H4 (cell line): ENCODE measurements at places on chromosomes 11 and 22. TPM values are rescaled to one million over a fixed set of nuclear protein-coding genes. Genes with fewer than 3 reads are reported as not detected.

Gene FOSL1
- total RNA-seq, result 12.9 and 18.0 TPM in 2 replicates

Gene ENTHD1
- not detected in 2 replicates for total RNA-seq

Gene ST14
- 0.02 and 0.10 TPM in 2 replicates for total RNA-seq

DNA sequence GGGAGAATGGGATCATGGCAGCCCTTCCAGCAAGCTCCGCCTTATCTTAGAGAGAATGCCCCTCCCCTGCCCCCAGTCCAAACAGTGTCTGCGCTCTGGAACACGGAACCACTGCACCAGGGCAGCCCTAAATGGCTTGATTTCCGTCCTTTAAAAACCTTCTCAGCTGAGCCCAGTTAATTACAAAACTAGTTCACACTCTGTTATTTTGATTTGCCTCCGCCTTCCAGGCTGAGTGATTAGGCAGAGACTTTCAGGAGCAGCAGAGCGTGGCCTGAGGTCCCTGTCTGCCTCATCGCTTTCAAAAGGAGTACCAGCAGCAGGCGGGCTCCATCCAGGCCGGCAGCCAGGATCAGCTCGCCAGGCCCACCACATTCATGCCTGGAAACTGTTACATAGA is 313.0 kb downstream of the BRD1 start:
- no peak for DNase-seq

DNA sequence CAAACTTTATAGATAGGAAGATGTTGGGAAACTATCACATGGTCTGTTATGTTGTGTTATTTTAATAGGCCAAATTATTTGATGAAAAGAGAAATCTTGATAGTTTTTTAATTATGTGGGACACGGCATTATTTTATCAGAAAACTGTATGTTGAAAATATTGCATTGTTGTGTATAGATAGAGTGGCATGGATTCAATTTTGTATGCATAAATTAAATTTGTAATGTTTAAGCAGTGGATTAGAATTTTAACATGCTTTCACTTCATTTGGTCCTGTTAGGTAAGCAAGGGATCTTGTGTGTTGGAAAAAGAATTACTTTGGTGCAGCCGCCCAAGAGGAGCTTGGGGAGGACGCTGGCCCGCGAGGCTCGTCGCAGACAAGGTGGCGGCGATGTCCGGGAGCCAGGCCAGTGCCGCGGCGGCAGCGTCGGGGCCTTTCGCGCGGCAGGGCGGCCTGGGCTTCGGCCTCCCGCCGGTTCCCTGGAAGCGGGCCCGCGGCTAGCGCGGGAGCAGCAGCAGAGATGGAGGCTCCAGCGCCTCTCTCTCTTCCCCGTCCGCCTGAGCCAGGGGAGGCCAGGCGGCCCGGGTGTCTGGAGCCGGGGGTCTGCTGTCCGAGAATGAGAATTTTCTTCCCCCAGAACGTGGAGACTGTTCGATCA is 82.7 kb downstream of the GGT1 start:
- no peak for DNase-seq

DNA sequence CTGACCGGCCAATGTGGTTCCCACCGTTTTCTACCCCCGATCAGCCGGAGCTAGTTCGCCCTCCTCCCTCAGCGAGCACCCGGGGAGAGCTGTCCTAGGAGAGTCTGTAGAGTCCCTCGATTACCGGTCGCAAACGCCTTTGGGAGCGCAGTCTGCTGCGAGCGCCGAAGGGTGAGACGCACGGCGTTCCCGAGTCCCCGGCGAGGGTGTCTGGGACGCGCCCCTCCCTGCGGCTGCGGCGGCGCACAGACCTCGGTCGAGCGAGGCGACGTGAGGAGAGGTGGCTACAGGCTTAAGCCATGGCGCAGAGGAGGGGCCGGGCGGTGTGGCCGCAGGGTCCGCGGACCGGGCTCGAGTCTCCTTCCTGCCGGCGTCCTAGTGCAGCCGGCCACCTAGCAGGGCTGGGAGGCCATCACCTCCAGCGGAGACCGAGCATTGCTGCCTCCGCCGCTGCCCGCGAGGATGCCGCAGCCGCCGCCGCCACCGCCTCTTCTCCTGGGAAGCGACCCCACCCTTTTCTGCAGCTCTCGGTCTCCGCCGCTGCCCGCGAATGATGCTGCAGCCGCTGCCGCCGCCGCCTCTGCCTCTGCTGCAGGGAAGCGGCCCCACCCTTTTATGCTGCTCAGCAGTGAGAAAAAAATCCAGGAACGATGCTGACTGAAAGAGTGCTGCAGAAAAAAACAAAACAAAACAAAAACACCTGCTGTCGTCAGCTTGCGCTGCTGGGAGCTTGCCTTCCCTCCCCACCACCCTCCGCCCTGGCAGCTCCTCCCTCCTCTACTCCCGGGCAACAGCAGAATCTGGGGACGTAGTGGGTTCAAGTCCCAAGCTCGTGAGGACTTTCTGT is at the start of gene MAP6:
Gene MAP6, minus strand, starts transcription at position 588 of the 847 bp plus-strand sequence. CDS start 669 bp downstream, outside the sequence.
- no peak for DNase-seq
